ENCODE measurements at places on chromosomes 1 and 21.
A peak's percentile ranks its signal among the peaks of the same experiment; 100 is the strongest.

GRCh38 chr1:37995751-37996345 is 6.0 kb upstream of the SF3A3 start:
- peak; percentile 97 for DNase-seq

DNA sequence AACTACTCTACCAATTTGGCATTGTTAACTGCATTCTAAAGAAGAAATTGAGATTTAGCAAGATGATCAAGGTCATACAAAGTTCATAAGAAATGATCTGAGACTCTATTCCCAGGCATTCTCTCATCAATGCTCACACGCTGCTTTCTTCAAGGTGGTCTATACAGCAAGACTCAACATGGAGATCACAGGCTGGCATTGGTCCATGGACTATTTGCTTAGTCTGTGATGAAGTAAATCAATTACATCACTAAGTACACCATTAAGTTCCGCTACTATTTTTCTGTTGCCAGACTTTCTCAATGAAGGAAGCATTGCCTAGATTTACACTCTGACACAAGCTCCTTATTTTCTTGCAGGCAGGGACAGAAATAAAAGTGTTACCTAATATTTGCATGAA is 51.9 kb upstream of the CYP2J2 start:
- no peak for DNase-seq

GRCh38 chr1:184497959-184498723 is 111.3 kb downstream of the C1orf21 start:
- DNase-seq: no peak

DNA sequence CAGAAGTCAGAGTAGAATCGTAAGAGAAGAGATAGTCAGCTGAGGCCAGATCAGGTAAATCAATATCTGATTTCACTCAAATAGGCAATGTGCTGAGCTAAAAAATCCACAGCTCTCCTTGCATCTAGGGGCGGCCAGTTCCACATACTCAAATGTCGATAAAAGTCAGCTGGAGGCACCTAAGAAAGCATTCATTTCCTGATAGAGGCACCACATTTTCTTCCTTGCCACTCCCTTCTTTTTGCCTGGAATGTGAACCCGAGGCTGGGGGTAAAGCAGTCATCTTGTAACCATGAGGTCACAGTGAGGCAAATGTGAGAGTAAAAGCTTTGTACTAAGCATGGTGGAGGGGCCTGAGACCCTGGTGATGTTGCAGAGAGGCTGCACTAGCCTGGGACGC is 24.2 kb upstream of the CTPS1 start:
- no peak for DNase-seq

DNA sequence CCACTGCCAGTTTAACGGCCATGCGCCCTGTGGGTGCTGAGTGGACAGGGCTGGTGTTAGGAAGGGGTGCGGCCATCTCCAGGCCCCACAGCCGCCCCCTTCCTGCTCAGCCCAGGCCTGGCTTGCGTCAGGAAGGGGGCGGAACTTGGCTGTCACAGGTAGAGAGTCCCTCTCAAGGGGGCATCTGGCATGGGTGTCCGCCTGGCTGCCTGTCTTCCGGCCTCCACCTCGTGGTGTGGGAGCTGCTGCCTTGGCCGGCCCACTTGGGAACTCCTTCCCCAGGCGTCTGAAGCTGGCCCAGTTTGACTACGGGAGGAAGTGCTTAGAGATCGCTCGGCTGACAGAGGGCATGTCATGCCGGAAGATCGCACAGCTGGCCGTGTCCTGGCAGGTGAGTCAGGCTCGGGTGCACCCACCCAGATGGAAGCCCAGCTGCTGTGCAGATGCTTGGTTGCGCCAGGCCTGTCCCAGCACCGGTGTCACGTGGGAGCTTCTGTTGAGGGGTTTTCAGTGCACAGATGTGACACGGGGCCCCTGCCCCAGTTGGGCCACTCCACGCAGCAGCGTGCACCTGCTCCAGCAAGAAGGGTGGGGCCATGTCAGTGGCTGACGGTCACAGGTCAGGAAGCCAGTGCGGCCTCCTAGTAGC is 9.1 kb upstream of the ATAD3B start:
- no peak for DNase-seq

DNA sequence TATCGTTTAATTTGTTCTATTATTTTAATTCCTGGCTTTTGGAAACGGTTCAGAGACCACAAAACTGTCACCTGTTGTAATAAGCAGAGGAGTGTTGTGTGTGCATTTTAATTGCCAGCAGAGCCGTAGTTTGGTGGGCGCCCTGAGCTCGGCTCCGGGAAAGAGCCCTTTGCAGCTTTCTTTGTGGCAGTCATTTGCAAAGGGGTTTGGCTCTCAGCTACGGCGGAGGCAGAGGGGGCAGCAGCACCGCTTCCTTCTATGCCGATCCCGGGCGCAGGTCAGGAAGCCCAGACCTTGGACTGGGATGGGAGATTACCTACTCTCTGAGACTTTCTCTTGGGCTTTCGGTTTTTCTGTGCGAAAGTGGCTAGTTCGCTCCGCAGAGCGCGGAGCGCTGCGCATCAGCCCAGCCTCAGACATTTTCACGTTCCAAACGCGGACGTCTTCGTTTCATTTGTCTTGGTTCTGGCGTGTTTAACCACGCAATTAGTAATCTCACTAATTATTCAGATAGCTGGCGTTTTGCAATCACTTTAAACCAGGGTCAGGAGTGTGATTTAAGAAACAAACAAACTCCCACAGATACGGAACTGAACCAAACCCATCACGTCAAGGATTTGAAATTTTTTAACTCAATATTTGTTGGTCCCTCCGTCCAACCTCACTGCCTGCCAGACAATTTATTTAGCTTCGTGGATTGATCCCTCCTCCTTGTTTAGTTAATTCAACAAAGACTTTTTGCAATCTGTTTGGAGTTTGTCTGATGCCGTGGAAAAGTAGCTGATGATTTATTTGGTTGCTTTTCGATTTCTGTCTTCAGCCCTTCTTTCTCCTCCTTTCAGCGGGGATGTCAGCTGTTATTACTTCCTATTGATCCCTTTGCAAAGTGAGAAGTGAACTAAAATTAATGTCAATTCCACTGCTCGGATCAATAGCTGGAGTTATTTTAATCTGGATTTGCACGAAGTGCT is 3.9 kb downstream of the RNF220 start:
- DNase-seq: no peak

DNA sequence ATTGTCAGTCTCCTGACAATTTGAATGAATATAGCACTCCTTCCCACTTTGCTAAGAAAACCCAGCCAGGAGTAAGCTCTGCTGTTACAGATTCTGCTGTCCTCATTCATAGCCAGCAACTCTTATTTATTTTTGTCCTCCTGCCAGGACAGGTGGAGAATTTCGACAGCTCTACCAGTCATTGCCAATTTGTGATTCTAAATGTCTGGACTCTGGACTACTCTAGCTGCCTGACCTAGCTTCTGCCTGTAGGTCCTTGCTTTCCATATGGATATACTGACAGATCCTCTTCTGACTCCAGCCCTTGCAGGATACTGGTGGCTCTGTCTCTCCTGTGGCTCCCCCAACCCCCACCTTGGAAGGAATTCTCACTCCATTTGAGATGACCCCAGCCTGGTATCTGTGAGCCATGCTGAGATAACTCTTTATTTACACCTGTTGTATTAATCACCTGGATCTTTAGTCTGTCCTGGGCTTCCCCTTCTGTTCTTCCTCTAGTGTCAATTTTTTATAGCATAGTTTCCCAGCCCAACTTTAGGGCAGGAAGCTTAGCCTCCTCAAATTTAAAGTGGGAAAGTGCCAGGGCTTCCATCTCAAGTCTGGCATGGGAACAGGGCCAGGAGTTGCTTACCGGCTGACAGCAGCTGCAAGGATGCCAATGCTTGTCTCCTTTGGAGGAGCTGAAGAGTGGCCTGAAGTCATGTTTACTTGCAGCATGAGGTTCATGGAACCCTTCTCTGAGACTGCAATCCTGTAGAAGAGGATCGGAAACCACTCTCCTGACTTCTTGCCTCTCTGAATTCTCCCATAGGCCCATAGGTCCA is 6.7 kb downstream of the PM20D1 start:
- DNase-seq: no peak

- DNase-seq: no peak
Measured at GRCh38 chr1:23403038-23403336, 21.6 kb downstream of the TCEA3 start.

- peak; percentile 95 for DNase-seq
Measured at GRCh38 chr1:155978325-155978972, at the start of gene ARHGEF2. ARHGEF2 (minus strand) TSS chr1:155978547; CDS start chr1:155978427, 120 bp downstream.

GRCh38 chr1:2936559-2937515 is 84.4 kb upstream of the ACTRT2 start:
- DNase-seq: peak; percentile 66

DNA sequence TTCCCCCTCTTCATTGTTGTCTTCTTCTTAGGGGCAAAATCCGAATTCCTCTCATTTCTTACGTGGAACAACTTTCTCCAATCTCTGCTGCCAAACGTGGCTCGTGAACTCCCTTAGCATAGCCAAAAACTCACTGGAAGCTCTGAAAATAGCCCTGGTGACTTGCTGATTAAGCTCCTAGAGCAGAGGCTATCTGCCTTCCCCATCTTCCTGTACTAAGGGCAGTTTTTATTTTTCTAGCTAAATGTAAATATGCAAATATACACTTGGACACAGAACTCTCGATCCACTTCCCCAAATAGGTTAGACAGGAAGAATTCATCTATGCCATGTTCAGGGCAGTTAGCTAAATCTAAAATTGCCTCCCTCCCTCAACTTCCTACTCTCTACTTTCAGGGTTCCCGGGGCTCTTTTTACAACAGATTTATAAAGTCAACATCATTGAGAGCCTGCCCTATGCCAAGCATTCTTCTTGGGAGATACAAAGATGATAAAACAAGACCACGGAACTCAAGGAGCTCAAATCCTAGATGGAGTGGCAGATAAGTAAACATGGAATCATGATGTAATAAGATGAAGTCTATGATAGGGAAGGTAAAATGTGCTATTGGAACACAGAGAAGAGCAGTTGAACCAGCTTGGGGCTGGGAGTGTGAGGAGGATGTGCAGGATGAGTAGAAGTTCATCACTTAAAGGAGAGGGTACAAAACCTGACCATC is 59.4 kb upstream of the FMOD start:
- DNase-seq: no peak

DNA sequence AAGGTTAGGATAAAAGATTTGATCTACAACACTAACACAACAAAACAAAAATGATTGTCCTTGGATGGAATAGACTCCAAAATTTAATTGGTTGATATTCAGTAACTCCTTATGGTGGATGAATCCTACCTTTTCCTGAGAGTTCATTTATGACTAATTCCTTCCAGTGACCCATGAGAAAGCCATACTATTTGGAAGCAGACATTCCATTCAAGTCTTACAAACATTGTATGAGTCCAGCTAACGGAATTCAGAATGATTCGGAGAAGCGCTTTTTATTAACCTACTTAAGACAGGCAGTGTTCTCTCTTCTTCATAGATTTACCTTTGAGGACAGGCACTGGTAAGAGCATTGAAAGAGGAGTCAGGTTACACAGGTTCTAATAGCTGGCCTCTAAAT is 155.6 kb upstream of the ZNF648 start:
- no peak for DNase-seq

- peak; percentile 79 for DNase-seq
Measured at GRCh38 chr1:84996846-84997666, at the start of gene MCOLN2. MCOLN2 (minus strand) TSS chr1:84997113; CDS start chr1:84996872, 241 bp downstream.

- peak; percentile 71 for DNase-seq
Measured at GRCh38 chr21:45383111-45383614, 21.8 kb upstream of the COL18A1 start.

DNA sequence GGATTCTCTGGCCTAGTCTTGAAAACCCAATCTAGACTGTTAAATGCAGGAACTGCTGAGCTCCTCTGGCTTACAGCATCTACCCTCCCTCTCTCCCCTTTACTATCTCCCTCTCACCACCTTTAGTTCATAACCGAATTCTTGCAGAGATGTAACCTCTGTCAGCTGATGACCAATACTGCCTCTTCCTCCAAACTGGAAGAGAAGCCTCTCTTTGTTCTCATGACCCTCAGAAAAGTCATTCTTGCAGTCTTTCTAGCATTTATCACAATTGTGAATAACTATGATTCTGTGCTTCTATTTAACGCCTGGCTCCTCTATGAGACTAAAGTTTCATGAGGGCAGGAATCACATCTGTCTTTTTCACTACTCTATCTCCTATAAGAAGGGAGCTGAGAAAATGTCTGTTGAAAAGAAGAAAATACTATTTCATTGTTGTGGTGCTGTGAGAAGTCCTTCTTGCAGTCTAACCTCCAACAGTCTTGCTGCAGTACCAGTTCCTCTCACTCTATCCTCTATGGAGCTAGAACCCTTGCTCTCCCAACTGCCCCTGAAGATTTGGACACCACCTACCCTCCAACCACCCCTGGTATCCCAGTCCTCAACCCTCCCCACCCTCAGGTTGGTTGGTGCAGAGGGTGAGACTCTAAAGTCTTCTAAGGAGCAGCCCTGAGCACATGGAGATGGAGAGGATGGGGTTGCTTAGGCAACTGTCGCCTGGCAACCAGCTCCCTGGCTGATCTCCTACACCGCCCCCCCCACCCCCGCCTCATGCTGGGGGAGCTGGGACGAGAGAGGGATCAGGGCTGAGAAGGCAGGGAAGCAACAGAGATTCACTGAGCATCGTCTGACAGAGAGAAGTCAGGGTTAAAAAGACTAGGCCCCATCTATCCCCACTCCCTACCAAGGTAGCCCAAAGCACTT is 13.9 kb downstream of the MEF2D start:
- no peak for DNase-seq

DNA sequence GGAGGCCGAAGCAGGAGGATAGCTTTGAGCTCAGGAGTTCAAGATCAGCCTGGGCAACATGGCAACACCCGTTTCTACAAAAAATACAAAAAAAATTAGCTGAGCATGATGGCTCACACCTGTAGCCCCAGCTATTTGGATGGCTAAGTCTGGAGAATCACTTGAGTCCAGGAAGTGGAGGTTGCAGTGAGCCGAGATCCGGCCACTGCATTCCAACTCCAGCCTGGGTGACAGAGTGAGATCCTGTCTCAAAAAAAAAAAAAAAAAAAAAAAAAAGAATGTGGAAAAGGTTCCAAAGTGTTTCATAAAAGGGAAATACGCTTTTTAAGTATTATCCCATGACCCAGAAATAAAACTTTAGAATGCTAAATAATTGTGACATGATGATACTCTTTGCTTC is 8.0 kb downstream of the S1PR1 start:
- no peak for DNase-seq

- DNase-seq: peak; percentile 85
Measured at GRCh38 chr1:156114919-156115513, 505 bp downstream of the LMNA start.

GRCh38 chr1:13523780-13524477 is 10.1 kb upstream of the LRRC38 start:
- no peak for DNase-seq
